ENCODE measurements at places on chromosomes 11 and 22.

DNA sequence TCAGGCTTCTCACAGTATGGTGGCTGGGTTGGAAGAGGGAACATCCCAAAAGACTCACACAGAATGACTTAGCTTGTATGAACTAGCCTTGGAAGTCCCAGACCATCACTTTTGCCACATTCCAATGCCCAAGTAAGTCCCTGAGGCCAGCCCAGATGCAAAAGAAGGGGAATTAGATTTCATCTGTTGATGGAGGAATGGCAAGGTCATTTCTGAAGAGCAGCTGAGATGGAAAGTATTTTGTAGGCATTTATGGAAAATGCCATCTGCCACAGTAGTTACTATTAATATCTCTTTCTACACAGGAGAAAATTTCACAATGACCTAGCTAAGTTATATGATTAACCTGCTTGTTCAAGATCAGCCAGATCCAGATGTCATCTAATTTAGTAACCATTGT, 58.8 kb downstream of the ENDOD1 start:
- DNase-seq: no peak

DNA sequence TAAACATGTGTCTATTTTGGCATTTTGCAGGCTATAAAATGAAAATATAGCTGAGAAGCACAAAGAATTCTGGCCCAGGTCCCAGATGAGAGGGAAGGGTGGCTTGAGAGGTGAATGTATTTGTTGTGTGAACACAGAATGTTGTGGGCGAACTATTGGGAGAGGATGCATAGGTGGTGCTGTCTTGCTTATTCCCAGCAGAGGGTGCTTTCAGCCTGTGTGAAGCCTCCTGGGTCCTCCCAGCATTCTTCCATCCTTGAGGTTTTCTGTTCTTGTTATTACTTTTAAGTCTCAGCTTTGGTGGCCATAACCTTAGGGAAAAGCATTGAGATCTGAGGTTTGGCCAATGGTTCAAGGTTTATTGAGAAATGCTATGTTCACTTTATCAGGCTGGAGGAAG, 108.7 kb upstream of the SNX19 start:
- no peak for DNase-seq

GRCh38 chr22:36355362-36355761, 32.4 kb downstream of the MYH9 start:
- DNase-seq: no peak

DNA sequence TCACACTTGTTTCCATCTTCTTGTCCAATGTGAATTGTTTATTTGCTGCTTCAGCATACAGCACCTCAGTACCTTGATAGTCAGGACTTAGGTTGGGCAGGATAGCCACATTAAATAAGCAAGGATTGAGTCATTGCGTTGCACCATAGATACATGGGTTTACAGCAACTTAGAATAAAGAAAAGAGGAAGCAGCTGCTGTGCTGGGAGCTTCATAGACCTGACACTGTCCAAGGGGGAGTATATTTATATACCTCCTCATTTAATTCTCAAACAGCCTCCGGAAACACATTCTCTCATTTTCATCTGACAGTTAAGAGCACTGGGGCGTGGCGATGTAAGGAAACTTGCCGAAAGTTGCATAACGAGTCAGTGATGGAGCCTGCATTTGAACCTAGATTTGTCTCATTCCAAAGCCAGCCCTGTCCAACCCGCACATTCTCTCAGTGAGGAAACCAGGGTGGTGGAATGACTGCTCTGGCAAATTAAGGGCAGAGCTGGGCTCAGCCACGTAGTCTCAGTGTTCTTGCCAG, 42.2 kb downstream of the UBASH3B start:
- DNase-seq: peak; percentile 64

GRCh38 chr11:119513806-119514170, 90.8 kb upstream of the THY1 start:
- no peak for DNase-seq

- peak; percentile 90 for DNase-seq
Measured at GRCh38 chr11:85663753-85664614, 945 bp downstream of the CREBZF start.

All from naive thymus-derived CD8-positive, alpha-beta T cell (primary cell).